GM12878 (cell line): ENCODE measurements at places on chromosomes 13 and 19.

GRCh38 chr13:99514801-99515200, 13.5 kb downstream of the TM9SF2 start:
- DNase-seq, result no peak

DNA sequence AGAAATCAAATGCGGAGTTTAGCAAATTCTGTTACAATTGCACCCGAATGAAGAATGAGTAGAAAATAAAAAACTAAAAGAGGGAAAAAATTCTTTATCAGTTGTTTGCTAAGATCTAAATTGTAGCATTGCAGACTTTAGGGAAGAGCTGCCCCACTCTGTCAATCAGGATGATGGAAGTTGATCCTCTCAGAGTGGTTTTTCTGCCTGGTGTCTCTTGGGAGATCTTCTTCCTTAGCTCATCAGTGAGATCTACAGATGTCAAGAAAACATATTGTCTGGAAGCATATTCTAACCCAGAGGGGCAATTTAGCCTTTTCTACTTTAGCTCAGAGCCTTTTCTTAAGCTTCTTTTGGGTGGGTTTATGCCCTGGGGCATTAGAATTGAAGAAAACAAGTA, 223.2 kb upstream of the PCDH17 start:
- no peak for DNase-seq

- DNase-seq, result no peak
These were observed 28.4 kb upstream of the PLA2G4C start for GRCh38 chr19:48139053-48139452.

DNA sequence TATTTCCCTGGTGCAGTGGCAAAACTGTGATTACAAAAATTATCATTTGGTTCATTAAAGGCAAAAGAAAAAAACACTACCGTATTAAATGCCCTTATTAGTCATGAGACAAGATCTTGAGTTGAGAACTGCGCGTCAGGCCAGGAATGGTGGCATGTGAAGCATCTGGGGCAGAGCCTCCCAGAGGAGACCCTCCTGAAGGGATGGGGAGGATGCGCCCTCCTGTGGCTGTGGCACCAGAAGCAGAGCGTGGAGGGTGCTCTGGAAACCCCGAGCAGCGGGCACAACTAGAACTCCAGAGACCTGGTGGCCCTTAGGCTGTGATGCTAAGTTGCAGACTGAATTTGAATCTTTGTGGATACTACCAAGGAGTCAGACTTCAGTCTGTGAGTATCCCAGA, 11.5 kb downstream of the CUL4A start:
- no peak for DNase-seq

DNA sequence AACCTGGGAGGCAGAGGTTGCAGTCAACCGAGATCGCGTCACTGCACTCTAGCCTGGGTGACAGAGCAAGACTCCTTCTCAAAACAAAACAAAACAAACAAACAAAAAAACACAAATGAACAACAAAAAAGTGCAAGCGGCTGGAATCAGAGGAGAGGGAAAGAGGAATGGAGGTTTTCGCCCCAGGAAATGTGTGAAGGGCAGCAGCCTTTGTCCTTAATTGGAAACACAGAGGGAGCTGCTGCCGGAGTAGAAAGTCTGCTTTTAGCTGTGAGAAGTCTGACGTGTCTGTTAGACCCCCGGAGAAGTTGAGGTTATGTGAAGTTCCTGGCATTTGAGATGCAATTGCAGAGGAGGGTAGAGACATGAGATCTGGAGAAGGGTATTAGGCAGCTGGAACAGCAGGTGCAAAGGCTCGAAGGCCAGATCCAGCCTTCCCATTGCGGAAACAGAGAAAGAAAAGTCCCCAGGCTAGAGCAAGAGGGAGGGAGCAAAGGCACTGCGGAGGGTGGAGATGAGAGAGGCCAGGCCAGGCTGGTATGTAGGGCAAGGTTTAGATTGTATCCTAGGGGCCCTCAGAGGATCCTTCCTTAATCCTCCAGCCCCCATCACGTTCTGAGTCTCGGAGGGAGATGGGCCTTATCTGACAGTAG, 473 bp downstream of the TMIGD2 start:
- no peak for DNase-seq

GRCh38 chr13:21328836-21329477, 130.1 kb downstream of the ZDHHC20 start:
- no peak for DNase-seq

GRCh38 chr19:50819636-50820035, 4.0 kb downstream of the KLK1 start:
- DNase-seq, result no peak

GRCh38 chr19:41206926-41207750, 11.9 kb upstream of the AXL start:
- no peak for DNase-seq

DNA sequence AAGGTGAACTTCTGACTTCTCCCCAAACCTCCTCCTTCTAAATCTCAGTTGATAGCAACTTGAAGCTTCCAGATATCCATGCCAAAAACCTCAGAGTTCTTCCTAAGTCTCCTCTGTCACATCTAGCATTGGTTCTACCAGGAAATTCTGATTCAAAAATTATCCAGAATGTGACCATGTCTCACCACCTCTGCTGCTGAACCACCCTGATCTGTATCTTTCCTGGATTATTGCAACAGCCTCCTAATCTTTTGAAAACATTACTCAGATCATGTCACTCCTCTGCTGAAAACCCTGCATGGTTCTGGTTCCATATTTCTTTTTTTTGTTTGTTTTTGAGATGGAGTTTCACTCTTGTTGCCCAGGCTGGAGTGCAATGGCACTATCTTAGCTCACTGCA, 78.7 kb upstream of the TNFSF11 start:
- no peak for DNase-seq

DNA sequence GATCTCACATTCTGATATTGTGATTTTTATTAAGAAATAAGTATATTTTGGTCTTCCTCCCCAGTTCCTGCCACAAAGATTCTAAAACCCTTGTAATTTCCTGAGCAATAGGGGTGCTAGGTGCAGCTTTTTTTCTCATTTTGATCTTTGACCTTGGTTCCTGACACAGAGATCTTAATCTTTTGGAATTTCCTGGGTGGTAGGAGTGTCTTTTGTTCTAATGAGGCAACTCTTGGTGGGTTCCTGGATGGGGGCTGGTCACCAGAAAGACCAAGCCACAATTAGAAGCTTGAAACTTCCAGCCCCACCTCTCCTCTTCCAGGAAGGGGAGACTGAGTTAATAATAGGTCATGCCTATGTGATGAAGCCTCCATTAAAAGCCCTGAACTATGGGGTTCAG, 334.6 kb downstream of the FOXO1 start:
- DNase-seq, result no peak

- no peak for DNase-seq
These were observed 25.7 kb downstream of the LTBP4 start for GRCh38 chr19:40626918-40627317.

DNA sequence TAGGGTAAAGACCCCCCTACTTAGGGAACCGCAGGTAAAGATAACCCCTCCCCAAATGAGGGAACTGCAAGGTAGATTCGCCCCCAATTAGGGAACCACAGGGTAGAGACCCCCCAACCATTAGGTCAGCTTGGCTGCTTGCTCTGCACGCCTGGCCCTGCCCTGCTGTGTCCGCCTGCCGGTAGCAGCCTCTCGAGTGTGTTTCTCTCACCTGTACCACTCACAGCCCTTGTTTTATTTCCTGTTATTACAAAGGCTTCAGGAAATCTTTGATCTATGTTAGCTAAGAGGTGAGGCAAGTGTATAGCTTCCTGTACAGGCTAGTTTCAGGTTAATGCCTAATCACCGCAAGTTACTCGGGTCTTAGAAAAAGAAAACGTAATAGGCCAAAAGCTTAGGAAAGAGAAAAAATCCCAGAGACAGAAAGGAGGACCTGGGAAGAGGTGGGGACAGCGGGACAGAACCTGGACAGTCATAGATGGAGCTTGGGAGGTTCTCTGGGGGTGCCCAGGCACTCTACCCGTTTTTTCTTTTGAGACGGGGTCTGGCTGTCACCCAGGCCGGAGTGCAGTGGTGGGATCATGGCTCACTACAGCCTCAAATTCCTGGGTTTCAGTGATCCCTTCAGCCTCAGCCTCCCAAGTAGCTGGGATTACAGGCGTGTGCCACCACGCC, 23.1 kb upstream of the EIF3G start:
- no peak for DNase-seq
